Osteocyte (in vitro differentiated cells): ENCODE measurements at places on chromosomes 12 and 14.

DNA sequence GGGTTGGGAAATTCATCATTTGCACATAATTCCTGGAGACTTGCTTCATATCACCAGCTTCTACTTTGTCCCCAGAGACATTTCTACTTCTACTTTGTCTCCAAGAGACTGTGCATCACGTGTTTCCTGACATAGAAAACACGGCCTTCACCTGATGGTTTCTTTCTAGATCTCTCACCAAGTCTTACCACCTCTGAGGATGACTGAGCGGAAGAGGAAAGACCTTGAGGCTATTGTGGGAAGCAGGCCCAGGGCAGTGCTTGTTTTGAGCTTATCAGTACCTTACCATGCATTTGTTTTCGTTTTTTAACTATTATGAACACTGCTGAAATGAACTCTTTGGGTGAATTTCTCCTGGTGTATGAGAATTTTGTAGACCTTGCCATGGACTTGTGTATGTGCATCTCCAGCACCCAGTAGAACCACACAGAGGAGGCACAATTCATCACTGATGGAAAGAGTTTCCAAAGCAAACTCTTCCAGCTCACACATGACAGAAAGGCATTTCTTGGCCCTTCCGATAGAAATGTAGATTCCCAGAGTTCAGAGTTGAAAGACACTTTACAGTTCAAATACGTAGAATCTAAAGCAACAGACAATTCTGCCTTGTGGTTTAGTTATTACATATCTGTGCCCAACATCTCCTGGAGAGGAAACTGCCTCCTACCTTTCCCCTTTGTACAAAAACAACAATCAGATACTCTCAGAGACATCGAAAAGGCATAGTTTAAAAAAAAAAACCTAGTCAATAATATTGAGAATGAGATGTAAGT, 434.7 kb downstream of the FUT8 start:
- DNase-seq, result no peak

- DNase-seq, result no peak
These were observed 18.7 kb downstream of the PLEKHG3 start for GRCh38 chr14:64722842-64723447.

GRCh38 chr12:132170094-132170636, 25.9 kb downstream of the NOC4L start:
- DNase-seq, result no peak

GRCh38 chr12:49043856-49044258, 16.7 kb downstream of the KMT2D start:
- DNase-seq, result no peak

- DNase-seq, result no peak
These were observed 352.0 kb downstream of the ZFP36L1 start for GRCh38 chr14:68440820-68441219.

GRCh38 chr12:28032811-28033537, 60.4 kb upstream of the PTHLH start:
- DNase-seq, result no peak

- no peak for DNase-seq
These were observed 447.0 kb downstream of the DIO2 start for GRCh38 chr14:79764323-79764722.

DNA sequence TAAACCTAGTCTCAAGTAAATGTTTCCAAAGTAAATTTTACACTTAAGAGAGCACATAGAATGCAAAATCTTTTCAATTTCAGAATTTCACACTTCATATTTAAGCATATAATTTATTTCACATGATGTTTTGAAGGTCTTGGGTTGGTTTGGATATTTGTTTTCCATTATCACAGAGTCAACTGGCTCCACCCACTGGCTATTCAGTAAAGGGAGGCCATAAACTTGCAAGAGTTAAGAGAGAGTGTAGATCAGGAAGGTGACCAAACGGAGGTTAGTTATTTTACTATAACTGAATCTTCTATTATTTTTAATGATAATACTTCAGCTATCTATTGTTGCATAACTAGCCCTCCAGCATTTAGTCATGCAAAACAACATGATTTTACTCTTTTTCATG, 6.2 kb upstream of the CPNE8 start:
- no peak for DNase-seq

DNA sequence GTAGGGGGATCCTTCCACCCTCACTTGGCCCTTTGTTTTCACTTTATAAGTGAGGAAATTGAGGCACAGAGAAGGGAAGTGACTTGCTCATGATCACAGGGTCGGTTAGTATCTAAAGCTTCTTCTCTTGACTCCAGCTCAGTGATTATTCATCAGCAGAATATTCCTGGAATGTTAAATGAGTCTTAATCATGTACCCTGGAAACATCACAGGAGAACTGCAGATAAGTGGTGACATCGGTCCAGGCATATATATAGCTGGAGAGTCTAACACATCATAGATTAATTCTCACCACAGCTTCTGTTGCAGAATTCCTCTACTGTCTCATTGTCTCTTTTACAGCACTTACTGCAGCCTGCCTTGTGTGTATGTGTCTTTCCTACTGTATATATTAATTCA, 69.9 kb downstream of the PAH start:
- no peak for DNase-seq

DNA sequence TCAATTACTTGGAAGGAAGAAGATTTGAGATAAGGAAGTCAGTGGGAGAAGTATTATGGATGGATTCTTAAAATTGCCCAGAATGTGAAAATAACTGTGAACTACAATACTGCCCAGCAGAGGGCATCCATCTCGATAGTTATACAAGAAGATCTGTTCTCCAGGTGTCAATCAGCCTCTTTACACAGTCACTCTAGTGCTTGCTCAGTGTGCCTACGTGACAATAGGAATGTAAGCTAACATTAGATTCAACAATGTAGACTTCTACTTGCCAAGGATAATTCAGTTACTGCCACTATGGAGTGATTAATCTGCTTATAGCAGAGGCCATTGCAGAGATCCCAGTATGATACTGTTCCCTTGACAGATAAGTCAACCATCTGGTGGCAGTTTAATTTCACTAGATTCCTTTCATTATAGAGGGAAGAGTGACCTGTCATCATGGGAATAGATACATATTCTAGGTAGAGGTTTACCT, 10.6 kb upstream of the MAP4K5 start:
- DNase-seq, result no peak

- no peak for DNase-seq
These were observed 5.1 kb upstream of the CLEC4D start for GRCh38 chr12:8508223-8508622.

DNA sequence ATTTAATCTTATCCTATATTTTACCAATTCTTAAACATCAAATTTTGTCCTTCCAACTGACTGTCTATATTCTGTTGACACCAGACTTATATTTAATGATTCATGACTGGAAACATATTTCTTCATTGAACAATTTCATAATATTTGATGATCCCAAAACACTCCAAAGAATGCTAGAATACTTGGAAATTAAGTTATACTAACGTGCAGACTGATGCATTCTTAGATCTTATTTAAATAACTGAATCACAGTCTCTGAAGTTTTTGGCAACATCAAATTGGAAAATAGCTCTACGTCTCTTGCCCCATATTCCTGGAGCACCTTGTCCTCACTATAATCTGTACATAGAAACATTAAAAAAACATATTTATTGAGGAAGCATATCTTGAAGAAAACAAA, 127.4 kb downstream of the HMGA2 start:
- DNase-seq, result no peak

DNA sequence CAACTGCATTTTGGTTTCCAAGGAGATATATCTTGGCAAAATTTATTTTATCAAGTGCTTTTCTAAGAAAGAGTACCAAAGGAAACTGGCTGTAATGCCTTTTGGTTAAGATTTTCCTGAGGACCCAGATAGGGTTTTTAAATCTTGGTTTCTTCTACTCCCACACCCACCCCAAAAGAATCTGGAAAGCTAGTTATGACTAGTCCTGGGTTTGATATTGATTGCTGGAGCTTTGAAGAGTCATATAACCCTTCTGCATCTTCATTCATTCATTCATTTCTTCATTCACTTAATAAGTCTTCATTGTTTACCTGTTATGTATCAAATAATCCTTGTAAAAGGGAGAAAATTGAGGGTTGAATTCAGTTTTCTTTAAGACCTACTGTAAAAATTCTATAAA, 425.2 kb downstream of the PCNX1 start:
- no peak for DNase-seq

DNA sequence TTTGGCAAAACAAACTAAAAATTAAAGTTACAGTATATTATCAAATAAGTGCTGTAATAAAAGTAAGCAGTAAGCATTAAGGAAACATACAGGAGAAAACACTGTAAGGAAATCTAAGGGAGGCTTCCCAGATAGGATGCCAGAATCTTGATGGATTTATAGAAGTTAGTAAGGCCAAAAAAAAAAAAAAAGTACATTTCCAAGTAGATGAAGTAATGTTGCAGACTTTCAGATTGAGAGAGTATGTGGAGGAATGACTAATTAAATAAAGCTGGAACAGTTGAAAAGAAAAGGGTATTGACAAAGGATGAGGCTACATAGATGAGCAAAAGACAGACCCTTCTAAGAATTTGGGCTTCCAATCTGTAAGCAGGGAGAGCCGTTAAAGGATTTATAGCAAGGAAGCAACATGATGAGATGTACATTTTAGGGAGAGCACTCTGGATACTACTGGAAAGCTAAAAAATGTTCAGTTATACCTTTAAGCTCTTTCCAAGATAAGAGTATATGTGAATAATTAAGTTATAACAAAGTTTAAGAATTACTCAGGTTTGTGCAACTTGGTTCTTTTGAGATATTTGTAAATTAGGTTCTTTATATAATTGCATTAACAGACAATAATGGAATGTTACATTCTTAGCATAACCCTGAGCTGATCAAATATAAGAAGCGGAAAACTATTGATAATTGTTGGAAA, 87.5 kb upstream of the MON2 start:
- DNase-seq, result no peak
